ENCODE measurements at places on chromosomes 2 and 18.
A peak's percentile ranks its signal among the peaks of the same experiment; 100 is the strongest.

- DNase-seq: no peak
These were observed 42.6 kb upstream of the MAP4K3 start for GRCh38 chr2:39479696-39480095.

- DNase-seq: no peak
These were observed 284.7 kb upstream of the PKDCC start for GRCh38 chr2:41763141-41763540.

GRCh38 chr2:111184725-111185310, 64.1 kb downstream of the BCL2L11 start:
- no peak for DNase-seq

- DNase-seq: peak; percentile 65
These were observed 50.2 kb upstream of the SIGLEC15 start for GRCh38 chr18:45775241-45775676.

DNA sequence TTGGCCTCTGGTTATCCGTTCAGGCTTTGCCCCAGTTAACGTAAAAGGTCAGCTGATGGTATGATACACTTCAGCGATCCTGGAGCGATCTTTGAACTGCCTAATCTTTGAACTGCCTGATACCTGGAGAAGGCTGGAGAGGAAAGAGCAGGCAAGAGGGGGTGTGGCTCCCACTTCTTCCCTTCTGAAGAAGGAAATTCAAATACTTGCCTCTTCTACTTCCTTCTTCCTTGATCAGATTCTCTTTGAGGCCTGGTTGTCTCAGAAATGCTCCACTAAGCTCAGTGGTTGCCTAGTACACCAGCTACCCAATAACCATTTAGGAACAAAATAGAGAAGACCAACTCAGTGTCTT, 619 bp downstream of the GALM start:
- DNase-seq: peak; percentile 53

DNA sequence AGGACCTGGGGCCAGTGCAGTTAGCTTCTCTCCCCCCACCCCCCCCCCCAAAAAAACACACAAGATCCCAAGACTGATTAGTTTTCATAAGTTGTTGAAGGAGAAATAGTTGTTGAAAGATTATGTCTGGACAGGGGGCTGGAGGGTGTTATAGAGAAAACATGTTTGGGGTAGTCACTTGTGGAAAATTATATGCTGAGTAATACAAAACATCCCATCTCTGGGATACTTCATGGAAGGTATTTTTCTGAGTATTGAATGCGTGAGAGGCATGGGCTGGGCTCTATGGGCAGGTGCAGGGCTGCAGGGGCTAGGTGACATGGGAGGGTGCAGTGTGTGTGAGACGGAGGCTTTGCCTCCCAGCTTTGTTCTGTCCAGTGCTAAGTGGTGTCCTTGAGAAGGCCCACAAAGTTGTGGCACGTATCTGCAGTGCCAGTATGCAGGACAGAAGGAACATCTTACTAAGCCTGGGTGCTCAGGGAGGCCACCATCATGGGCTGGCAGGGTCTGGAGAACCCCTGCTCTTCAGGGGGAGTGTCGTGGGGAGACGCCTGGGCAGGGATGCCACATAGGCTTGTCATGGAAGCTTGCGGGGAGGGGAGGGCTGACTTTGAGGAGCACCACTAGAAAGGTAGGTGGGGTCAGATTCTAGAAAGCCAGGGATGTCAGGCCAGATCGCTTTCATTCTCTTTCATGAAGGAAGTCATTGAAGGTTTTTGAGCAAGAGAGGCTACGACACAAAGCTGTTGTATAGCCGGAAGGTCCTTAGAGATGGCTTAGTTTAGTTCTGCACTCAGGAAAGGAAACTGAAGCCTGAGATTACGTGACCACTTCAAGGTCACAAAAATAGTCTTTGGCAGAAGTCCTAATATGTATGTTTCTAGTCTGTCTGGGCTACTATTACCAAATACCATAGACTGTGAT, 232.0 kb downstream of the LDLRAD4 start:
- DNase-seq: no peak

GRCh38 chr2:234191819-234192407, 141.4 kb downstream of the SPP2 start:
- DNase-seq: no peak

GRCh38 chr18:39796393-39796792, 2158.6 kb upstream of the PIK3C3 start:
- no peak for DNase-seq

- no peak for DNase-seq
These were observed 99.6 kb upstream of the SCG2 start for GRCh38 chr2:223701761-223702160.

DNA sequence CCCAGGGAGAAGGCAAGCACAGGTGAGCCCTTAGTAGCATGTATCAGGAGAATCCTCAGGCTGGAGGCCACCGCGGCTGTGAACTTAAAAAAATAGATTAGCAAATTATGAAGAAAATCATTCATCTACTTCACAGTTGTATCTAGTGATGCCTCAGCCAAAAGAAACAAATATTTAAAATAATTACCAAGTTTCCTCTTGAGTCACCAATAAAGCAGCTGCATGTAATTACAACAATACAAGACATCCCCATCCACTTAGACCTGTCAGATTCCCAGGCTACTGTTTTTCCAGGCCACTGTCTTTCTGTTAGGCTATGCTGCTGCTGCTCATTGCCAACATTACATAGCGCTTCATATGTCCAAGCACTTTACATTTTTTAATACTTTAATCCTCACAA, 54.6 kb upstream of the PHLPP1 start:
- no peak for DNase-seq

DNA sequence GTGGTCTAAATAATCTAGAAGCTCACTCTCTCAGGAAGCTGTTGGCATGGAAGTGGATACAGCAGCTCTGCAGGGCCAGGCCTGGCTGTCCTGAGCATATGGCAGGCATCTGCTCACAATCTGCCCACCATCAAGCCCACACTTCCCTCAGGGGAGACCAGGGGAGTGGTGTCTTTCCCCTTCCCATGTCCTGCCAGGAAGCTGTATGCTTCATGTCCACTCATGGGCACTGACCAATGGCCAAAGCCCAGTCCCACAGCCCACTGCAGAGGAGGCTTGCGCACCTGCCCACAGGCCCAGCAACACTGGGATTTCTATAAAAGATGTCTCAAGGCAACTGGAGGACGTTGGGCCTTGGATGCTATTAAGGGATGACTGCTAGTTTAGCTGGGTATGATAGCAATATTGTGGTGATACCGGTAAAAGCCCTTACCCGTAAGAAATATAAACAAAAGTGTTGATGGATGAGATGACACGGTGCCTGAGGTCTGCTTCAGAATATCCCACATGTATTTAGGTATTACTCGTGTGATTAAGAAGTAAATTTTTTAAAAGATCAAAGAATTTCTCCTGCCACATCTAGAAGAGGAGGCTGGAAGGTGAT, 106.7 kb upstream of the CTDP1 start:
- no peak for DNase-seq

DNA sequence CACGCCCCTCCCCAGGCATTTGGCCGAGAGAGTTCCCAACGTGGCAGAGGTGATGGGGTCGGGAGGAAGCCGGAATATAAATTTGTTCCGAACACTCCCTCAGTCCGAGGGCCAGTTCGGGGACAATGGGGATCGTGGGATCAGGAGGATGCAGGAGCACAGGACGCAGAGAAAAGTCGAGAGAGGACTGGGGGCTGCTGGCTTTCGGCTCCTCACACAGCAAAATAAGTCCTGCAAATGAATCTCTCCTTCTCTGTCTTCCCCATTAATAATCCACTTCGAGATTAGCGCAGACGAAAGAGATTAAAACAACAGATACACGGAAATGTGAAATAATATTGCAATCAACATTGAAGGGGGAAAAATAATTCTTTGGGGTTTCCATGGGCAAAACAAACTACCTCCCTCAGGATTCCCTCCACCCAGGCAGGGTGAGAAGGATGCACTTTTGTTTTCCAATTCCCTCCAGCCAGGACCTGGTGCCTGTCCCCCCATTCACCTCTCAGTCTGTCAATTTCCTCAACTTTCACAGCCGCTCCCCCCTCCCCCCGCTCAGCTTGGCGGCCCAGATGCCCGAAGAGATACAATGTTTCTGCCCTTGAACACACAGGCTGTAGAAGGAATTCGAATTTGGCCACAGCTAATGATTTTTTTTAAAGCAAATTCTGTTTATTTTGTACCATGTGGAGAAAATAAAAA, 3.1 kb upstream of the ZEB2 start:
- DNase-seq: no peak

GRCh38 chr2:232526372-232526941, 497 bp downstream of the CHRND start:
- no peak for DNase-seq

- no peak for DNase-seq
These were observed 8.5 kb downstream of the STAM2 start for GRCh38 chr2:152167065-152167464.

DNA sequence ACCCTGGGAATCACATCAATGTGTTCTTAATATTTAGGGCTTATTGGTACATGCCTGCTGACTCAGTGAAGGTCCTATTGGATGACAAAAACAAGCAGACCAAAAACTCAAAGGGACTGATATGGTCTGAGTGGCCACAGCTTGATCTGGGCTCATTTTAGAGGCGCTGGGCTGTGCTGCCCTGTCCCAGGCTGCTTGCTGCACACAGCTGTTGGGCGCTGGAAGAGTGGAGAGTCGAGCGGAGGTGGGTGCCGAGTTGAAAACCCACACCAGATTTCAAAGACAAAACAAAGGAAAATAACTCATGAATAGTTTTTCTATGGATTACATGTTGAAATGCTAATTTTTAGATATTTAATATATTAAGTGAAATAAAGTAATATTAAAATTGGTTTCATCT, 68.5 kb downstream of the LONRF2 start:
- DNase-seq: no peak

DNA sequence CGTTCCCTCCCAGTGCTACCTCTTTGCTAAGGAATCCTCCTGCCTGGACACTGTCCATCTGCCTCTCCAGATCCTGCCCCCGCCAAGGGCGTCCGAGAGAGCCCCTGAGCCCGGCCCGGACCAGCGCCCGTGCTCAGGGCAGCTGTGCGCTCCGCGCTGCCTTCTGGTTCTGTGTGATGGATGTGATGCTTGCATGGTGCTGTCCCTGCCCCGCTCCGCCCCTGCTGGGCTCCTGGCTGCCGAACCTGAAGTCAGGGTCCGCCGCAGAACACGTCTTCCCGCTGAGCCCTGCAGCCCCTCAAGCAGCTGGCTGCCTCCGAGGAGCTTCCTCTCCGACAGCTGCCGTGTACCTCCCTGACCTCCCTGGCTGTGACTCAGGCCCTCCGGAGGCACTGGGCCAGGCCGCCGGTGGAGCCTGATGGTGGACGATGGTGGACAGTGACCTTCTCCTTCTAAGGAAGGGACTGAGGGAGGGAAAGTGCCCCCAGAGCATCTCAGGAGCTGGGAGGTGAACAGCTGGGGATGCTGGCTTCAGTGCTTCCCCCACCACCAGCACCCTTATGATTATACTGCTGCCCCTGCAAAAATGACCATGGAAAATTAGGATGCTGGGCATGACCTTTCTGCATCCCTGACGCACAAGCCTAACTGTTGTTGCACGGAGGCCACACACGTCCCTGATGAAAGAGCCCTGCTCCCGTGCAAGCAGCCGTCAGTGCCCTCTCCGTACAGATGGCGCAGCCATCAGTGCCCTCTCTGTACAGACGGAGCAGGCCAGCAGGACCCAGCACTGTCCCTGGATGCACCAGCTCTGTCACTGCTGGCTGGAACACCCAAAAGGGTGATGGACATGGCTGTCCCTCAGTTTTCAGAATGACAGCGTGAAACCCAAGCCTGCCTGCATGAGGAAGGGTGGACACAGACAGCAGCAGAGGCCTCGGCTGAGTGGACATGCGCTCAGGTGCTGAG, 99.3 kb downstream of the TPO start:
- no peak for DNase-seq

GRCh38 chr2:47083886-47084687, 71.0 kb downstream of the STPG4 start:
- DNase-seq: no peak

GRCh38 chr2:120403676-120404075, 57.7 kb downstream of the INHBB start:
- no peak for DNase-seq

DNA sequence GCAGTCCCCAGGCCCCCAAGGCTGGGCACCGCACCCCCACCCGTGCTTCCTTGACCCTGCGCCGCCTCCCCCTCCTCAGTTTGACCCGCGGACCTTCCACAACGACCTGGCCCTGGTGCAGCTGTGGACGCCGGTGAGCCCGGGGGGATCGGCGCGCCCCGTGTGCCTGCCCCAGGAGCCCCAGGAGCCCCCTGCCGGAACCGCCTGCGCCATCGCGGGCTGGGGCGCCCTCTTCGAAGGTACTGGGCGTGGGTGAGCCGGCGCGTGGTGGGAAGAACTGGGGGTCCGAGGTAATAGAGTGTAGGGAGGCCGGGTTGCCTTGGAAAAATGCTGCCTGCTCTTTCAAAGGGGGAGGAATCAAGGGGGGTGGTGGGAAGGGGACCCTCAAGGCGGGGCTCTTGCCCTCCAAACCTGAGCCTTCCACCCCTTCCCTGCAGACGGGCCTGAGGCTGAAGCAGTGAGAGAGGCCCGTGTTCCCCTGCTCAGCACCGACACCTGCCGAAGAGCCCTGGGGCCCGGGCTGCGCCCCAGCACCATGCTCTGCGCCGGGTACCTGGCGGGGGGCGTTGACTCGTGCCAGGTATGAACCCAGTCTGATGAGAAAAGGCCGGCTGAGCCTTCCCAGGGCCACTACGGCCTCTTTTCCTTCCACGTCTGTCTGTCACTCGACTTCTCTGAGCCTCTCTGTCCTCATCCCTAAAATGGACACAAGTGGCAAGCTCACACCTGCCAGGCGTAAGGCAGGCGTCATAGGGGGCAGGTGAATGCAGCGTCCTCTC, 2.6 kb downstream of the PRSS56 start:
- DNase-seq: no peak

DNA sequence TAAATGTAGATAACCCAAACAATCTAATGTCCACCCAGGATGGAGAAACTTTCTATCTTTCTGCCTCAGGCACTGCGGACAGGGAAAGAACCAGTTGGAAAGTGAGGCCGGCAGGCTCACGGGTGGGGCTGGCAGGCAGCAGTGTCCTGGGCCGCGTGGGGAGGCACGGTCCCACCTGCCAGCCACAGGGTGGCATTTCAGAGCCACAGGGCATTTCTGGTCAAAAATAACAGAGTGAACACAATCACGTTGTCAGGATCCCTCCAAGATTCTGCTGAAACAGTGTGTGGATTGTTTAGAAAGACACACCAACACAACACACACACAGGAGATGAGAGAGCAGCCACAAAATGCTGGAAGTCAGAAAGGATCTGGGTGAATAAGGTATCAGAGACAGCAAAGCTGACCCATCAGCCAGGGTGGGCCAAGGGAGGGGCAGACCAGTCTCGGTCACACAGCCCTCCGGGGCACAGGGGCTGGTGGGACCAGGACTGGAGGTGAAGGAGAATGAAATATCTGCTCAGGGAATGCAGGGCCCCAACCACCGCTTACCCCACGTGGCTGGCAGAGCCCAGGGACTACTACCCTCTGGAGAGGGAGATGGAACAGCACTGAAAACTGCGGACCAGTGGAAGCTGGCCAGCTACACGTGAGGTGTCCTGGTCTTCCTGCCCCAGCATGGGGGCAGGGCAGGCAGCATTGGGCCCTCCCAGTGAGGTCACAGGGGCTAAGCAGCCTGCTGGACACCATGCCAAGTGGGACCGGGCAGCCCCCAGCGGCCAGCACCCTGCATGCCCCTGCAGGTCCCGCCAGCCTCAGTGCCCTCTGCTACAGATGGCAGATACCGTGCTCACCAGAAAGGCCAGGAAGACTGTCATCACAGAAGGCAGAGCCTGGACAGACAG, 173.9 kb downstream of the HDAC4 start:
- no peak for DNase-seq

All from CD4-positive, alpha-beta T cell treated with Interleukin-17A for 1 hour (primary cell).